ENCODE measurements at places on chromosomes 2 and 18.

DNA sequence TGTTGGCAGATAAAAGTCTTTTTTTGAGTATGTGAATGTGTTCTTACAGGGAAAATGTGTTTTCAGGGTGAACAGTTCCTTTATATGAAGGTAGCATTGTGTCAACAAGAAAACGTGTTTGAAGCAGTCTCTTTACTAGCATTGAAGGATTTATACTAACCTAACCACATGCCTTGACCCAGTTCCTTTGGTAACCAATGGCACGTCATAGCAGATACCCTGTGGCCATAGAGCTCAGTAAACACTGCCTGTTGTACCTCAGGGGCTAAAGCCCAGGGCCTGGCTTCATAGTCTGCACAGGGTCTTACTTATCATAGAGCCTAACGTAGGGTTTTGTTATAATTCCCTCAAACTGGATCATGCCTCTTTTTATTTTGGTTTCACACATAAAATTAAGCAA lies 32.1 kb upstream of the NFU1 start:
- DNase-seq: no peak

- DNase-seq: no peak
Measured at GRCh38 chr2:99255491-99256318, at the start of gene LYG2. LYG2 (minus strand) TSS chr2:99255666; CDS start chr2:99254260, 1,406 bp downstream.

DNA sequence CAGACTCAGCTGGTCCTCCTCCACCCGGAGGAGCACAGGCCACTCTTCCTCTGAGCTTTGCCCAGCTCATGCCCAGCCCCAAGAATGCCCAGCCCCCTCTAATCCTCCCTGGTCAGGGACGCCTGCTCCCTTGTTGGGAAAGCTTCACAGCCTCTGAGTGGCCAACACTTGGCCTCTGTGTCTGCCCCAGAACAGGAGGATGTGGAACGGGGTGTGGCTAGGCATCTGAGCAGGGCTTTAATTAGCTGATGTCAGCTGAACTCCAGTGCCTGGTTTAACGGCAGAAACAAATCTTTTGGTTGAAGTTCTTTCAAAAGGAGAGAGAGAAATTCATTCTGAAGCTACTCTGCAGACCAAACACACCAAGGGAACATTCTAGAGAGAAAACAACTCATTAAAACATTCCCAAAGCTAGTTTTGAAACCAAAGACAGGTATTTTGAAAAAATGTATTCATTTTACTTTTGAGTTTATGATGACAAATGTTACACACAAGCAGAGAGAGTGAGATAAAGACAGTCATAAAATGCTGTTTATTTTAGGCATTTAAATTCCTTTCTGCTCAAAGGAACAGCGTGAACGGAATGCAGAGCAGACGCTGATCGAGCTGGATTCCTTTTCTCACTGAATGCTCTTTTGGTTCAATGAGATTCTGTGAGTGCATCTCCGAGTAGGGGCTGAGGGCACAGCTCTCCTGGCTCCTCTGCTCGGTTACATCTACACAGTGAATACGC lies 63.8 kb downstream of the RTP5 start:
- no peak for DNase-seq

DNA sequence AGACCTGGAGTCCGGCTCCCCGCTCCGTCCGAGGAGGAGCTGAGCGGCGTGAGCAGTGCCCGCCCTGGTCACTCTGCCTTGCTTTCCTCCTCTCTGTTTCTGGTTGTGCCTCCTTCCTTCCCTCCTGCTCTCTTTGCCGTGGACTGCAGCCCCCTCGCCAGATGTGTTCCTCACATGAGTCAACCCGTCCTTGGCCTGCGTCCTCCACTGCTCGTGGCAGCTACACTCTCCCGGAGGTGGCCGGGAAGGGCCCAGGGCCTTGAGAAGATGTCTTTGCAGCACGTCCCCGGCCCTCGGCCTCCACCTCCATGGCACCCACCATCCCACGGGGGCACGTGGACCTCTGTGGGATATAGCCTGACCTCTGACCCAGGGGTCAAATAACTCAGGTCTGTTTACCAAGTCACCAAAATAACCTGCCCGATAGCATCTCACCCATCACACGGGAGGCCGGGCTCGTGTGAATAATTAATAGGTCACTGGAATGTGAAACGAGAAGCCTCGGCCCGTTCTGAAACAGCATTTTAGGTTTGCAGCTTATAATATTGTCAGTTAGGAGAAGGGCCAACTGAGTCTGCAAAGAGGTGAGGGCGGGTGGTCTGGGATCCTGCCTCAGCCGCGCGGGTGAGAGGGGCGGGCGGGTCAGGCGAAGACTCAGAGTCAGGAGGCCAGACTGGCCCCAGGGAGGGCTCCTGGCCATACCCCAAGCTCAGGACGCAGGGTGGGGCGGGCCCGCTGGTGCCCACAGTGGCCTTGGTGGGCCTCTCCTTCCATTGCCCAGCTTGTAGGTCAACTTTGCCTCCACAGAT lies 42.6 kb downstream of the NFATC1 start:
- DNase-seq: no peak

DNA sequence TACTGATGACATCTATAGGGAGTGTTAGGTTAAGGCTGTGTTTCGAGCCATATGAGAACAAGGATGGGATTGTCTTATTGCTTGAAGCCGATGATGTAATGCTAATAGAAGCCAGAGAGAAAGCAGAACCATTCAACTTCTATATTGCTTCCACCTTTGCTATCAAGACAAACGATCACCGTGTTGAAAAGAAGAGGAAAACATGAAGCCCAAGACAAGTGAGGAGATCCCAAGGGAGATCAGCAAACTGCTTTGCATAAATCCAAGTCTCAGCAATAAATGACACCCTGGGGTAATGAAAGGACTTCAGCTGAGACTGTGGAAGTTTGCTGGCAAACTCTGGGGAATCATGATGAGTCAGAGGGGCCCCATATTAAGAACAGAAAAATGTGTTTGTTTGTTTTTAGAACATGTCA lies 206.2 kb downstream of the NCKAP5 start:
- DNase-seq: no peak

DNA sequence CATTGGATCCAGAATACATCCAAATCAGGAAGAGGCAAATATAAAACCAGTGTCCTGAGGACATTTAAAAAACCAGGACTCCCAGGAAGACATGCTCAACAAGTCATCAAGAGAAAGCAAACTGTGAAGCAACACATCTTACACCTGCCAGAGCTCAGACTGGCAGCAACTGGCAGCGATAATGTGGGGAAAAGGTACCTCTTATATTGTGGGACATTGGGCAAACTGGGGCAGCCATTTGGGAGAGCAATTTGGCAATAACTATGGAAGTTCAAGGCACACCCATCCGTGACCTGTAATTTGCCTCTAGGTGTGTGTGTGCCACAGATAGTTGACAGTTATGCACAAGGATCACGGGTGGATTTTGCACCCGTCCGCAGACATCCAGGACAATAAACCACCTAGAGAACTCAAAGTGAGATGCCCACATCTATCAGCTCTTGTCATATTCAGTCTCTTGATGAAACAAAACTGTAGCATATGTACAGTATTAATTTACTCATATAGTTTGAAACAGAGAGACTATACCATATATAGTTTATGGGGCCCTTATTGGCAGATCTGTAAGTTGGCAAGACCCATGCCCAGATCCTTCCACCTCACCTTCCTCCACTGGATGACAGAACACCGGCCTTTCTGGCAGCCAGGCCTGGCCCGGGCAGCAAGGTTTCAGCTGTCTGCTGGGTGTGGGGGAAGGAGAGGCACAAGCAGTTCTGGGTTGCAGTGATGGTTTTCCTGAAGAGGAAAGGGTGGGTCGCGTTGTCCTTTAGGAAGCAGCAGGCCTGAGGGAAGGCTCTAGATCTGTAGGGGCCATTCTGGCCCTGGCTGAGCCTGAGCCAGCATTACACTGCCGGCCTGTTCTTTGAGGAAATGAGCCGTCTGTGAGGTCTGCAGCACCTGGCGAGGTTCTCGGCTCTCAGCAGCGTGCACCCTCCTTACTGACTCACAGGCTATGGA lies 18.8 kb downstream of the HJURP start:
- DNase-seq: no peak

DNA sequence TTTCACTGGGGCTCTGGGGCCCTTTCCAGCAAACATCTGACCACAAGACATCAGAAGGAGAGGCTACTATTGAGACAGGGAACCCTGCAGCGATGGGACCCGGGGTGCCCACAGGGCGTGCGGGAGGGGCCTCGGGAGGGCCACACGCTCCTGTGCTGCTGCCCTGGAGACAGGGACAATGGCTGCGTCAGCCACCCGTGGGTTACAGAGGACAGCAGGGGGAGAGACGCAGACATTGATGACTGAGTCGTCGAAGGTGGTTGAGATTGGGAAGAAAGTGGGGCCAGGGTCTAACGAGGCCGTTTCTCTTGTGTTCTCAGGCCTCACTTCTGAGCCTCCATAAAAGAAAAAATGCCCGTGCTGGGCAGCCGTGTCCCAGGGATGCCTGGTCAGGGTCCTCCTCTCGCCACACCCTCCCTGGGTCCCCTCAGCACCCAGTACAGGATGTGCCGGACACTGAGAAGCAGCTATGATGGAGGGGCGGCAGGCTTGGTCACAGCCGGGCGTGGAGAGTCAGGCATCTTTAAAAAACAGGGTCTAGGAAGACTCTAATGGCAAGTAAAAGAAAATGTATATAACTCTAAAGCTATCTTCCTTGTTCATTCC lies 73.9 kb downstream of the NDUFA10 start:
- DNase-seq: no peak

DNA sequence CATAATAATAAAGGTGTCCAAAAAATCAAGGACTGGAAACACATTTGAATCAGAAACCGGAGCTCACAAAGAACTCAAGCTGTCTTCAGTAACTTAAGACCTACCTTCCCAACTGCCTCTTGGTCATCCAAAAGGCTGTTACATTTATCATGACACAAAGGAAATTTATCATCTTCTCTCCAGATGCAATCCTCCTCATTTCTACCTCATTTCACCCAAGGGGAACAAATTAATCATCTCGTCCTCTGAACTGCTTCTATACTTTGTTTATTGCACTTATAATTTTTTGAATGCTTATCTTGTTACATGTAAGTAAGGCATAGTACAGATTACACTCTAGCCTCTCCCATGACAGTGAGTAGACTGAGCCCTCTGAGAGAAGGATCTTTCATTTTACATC lies 105.1 kb upstream of the RGPD4 start:
- DNase-seq: no peak

DNA sequence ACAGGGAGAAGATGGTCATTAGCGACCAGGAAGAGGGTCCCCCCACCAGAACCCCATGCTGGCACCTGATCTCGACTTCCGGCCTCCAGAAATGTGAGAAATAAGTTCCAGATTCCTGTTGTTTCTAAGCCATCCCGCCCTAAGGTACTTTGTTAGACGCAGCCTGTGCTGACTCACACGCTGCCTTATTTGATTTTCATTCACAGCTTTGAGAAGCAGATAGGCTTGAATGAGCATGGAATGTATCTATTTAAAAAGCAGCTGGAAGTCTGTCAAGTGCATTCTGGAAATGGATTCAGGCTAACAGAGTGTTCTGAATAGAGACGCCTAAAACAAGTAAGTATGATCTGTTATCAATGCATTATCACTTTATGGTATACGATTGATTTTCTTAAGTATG lies 8.3 kb upstream of the IL1R2 start:
- peak; percentile 91 for DNase-seq

GRCh38 chr2:126494593-126494992 lies 161.4 kb upstream of the GYPC start:
- no peak for DNase-seq

GRCh38 chr2:47654790-47655562 lies 128.0 kb upstream of the MSH6 start:
- peak; percentile 90 for DNase-seq

GRCh38 chr2:113698892-113699447 lies 57.5 kb downstream of the SLC35F5 start:
- DNase-seq: no peak

DNA sequence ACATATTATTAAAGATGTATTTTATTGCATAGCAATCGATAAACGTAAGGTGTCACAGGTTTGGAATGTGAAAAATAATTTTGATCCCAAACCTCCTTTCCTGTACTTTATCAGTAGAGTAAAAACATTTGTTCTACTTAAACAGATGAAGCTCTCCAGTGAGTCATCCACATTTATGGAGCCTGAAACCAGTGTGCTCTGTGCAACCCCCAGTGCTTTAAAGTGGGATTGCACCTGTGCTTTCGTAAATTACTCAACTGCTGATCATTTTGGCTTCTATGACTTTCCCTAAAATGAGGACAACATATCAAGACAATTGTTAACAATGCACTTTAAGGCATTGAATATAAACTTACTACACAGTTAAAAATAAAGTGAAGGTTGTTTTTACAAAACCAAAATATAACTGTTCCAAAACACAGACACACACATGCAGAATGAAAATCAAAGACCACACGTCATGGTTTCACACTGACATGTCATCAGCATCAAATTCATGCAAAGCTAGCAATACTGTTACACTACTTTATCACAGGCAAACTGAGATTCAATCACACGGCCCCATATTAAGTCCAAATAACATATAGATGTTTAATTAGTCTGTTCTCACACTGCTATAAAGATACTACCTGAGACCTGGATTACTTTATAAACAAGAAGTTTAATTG lies 9.7 kb downstream of the TMEM18 start:
- peak; percentile 52 for DNase-seq

DNA sequence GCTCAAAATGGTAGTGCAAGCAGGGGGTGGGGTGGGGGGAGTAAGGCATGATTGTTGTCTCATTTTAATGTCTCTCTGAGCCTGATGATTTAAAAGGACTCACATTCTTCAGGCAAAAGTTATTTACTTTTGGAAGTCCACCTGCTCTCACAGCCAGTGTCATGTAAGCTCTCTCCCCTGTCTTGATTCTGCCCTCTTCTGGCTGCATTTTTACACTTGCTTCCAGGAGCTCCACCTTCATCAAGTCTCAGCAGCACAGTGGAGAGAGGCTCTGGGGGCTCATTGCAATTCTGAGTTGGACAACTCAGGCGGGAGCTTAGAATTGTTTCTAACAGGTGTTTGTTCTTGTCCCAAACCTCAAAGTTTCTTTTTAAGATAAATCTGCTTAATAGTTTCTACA lies 39.2 kb downstream of the GNAL start:
- peak; percentile 53 for DNase-seq

GRCh38 chr2:19490846-19491435 lies 132.5 kb upstream of the OSR1 start:
- no peak for DNase-seq

DNA sequence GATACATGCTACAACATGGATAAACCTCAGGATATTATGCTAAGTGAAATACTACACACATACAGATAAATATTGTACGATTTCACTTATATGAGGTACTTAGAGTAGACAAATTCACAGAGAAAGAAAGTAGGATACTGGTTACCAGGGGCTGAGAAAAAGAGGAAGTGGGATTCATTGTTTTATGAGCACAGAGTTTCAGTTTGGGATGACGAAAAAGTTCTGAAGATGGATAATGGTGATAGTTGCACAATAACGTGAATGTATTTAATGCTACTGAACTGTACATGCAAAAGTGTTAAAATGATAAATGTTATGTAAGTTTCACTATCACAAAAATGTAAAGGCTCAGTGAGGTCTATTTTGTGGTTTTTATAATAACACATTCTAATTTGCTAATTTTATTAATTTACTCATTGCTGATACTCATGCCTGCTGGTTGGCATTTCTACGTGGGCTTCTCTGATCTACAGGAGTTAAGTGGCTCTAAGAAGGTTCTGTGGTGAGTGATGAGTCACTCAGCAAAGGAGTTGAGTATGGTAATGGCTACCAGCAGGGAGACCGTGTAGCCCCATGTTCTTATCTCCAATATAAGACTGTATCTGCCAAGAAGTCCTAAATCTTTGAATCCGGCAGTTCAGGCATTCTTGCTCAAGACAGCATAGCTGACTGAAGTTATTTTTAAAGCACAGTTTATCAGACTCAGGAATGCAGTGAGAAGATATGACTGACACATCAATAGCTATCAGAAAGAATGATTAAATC lies 41.1 kb downstream of the UPP2 start:
- peak; percentile 40 for DNase-seq
